ENCODE measurements at places on chromosomes 12 and 14.
A peak's percentile ranks its signal among the peaks of the same experiment; 100 is the strongest.

- DNase-seq = no peak
Measured at GRCh38 chr14:93991212-93991611, 5.9 kb upstream of the CCDC197 start.

DNA sequence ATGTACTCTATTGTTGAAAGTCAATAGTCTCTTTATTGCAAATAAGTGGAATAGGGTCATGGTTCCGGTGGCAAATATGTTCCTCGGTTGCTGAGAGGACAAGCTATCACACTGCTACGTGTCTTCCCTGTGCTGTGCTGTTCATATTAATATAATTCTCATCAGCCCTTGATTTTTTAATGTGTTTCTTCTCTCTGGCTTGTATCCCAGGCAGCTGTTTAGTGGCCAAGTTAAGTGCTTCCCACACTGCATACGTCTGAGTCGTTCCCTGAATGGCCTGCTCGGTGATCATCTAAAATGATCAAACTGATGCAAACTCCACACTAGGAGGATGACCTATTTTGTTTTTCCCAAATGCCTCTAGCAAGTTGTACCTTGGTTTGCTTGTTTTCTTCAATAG is 186.4 kb downstream of the ANO6 start:
- no peak for DNase-seq

GRCh38 chr14:23355871-23356435 is 3.3 kb upstream of the SLC22A17 start:
- no peak for DNase-seq

- no peak for DNase-seq
Measured at GRCh38 chr12:97306147-97306546, 156.5 kb upstream of the RMST start.

- DNase-seq = no peak
Measured at GRCh38 chr14:29885988-29886387, 41.7 kb downstream of the PRKD1 start.

DNA sequence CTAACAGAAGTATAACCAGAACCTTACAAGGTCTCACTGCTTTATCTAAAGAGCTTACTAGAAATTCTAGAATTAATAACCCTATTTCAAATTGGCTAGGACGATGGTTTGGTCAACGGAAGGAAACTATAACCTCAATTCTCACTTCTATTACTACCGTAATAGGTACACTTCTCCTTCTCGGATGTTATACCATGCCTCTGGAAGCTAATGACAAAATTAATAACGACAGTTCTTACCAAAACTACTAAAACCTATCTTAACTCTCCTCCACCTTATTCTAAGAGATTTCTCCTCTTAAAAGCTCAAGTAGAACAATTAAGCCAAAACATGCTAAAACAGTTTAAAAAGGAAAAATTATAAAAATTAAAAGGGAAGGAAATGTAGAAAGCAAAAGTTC is 23.7 kb upstream of the UBC start:
- no peak for DNase-seq

GRCh38 chr14:23154964-23155587 is 28.4 kb downstream of the SLC7A8 start:
- DNase-seq = no peak

- DNase-seq = no peak
Measured at GRCh38 chr14:58587271-58587670, 50.5 kb upstream of the DACT1 start.

GRCh38 chr12:113154351-113154973 is 4.9 kb downstream of the CFAP73 start:
- peak; percentile 23 for DNase-seq

GRCh38 chr14:22803687-22803974 is 11.6 kb downstream of the SLC7A7 start:
- no peak for DNase-seq

GRCh38 chr14:106417224-106418049 is 891.1 kb downstream of the TMEM121 start:
- peak; percentile 99 for DNase-seq

- DNase-seq = no peak
Measured at GRCh38 chr12:132253698-132254480, 75.5 kb downstream of the GALNT9 start.

DNA sequence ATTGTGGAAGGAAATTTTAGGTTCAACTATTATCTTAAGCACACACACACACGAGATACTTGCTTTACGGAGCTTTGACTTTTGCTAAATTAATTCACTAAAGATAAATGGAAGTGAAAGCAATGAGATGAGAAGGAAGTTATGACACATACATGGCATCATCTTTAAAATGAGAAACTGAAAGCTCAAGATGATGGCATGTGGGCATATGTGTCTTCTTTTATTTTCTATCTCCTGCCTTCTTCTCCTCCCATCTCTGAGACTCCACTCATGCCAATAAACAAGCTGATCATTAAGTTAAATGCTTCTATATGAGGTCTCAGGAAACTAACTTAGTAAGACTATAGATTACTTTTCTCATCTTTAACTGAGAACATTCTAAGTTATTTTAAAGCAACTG is 216.7 kb downstream of the MED13L start:
- no peak for DNase-seq

GRCh38 chr14:100893760-100894159 is 9.8 kb downstream of the RTL1 start:
- DNase-seq = no peak

DNA sequence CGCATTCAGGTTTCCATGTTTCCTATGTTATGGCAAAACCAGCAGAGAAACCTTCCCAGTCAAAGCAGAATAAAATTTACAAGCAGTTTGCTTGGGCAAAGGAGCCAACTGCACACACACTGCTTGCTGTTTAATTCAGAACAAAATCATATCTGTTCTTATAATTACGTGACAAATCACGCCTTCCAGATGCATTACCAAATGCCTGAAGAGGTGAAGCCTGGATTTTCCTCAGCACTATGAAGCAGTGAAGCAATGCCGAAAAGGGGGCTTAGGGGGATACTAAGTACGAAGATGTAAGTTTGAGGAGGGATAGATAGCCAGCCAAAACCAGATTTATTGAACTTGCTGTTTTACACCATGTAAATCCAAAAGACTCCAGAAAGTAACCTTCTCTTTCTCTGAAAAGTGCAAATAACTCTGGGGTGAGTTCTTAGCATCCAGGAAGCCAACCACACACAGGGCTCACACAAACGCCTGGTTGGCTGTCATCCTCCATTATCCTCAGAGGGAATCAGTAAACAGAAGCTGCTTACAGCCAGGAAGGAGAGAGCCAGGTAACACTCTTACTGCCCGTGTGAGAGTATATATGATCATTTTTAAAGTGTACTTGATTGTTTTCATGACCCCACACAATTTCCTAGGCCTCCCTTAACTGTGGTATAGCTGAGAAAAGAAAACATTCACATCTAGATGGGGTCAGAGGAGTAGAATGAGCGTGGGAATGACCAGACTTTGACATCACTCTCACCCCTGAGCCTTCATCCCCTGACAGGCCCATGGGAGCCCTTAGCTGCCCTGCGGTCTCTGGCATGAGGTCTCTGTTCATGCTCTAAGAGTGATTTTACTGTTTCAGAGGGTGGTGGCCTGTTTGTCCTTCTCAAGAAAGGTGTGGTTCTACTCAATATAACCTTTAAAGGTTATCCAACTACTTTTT is 442.5 kb downstream of the EGLN3 start:
- DNase-seq = no peak

GRCh38 chr12:113949321-113950305 is 16.5 kb downstream of the RBM19 start:
- DNase-seq = no peak

DNA sequence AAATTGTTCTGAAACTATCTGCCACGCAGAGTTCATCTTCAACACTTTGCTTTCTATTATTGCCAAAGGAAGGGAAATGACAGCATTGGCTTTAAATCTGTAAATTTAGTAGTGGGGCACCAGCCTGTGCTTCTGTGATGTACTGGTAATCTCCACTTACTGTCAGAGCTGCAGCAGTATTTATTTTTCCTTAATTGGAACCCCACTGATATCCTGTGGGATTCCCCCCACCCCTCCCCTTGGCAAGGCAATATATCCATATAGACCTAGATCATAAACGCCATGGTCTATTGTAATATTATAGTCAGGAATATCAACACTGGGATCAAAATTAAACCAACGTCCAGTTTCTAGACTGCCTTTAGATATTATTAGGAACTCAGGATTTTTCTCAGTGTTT is 96.7 kb downstream of the RMST start:
- DNase-seq = no peak

DNA sequence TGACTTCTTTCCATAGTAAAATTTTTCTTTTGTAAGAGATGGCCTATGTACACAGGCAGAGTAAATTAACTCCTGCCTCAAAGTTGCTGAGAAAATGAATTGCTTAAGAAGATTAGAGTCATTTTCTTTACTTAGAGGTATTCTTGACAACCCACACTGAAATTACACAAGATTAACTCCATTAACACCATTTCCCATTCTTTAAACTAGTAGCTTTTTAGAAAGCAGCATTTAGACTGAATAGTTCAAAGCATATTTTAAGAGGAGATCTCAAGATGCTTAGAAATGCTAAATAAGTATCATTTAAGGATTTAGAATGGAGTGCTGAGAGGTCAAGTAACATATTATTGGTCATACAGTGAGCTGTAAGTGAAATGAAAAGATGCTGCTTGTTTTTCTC is 35.5 kb downstream of the PUS7L start:
- DNase-seq = no peak

GRCh38 chr14:61753631-61754030 is 8.6 kb upstream of the SNAPC1 start:
- DNase-seq = no peak

GRCh38 chr12:16458521-16459078 is 111.2 kb downstream of the MGST1 start:
- no peak for DNase-seq

- no peak for DNase-seq
Measured at GRCh38 chr12:125214289-125214688, 149.1 kb downstream of the AACS start.

GRCh38 chr12:115916910-115917668 is 360.4 kb downstream of the MED13L start:
- peak; percentile 78 for DNase-seq

GRCh38 chr12:66340131-66340530 is 37.8 kb downstream of the HELB start:
- DNase-seq = no peak

DNA sequence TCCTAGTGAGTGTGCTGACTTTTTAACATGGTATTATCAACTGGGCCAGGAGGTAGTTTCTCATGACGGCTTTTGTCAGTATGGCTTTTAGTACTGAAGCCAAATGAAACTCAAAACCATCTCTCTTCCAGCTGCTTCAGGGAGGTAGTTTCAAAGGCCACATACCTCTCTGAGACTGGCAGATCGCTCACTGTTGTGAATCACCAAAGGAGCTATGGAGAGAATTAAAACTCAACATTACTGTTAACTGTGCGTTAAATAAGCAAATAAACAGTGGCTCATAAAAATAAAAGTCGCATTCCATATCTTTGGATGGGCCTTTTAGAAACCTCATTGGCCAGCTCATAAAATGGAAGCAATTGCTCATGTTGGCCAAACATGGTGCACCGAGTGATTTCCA is 141.1 kb downstream of the HMGA2 start:
- no peak for DNase-seq

DNA sequence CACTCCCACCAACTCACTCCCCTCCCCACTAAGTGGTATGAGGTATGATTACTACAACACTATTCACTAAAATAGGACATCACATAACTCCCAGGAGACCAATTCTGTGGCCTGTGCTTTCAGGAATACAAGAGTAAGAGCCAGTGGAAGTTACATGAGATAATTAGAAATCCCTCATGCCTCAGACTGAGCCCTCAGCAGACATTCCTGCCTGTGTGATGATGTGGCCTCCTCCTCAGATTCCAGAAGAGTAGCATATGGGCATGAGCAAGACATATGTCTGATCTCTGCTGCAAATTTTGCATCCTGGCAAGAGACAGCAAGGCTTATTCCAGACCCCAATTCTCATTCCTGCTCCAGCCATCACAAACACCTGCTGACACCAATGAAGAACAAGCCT is 46.0 kb upstream of the BMP4 start:
- DNase-seq = no peak

- no peak for DNase-seq
Measured at GRCh38 chr12:132152411-132152821, 8.2 kb downstream of the NOC4L start.

DNA sequence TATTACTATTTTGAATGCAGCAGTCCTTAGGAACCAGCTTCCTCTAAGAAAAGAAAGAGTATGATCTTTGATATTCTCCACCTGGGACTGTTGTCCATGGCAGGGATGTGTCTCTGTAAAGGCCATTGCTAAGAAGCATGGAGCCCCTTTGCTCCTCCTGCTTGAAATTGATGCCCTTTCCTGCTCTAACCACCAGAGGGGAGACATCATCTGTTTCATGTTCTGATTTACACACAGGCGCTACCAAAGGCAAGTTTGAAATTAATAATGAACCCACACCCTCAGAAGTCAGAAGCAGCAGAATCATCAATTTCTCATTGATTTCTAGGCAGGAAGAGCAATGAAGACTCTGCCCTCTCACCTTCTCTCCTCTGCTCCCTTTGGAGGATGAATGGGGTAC is 253.8 kb downstream of the RMST start:
- DNase-seq = no peak

GRCh38 chr14:65301862-65302539 is 110.5 kb upstream of the FUT8 start:
- no peak for DNase-seq

DNA sequence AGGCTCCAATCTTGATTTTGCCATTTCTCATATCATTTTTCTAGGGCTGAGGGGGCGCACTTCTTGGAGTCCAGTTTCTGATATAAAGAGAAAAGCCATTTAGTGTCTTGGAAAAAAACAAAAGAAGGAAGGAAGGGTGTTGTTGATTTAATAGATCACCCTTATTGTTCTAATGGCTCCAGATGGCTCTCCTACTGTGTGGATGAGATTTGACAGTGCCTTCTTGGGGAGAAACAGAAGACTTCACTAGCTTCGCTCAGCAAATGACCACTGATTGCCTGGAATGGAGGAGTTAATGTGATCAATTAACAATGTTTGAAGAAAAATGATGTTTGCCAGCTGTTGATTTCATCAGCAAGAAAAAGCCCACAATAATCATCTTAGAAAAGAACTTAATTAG is 216.2 kb downstream of the APAF1 start:
- DNase-seq = no peak

- no peak for DNase-seq
Measured at GRCh38 chr12:76060111-76060510, 24.4 kb downstream of the NAP1L1 start.

DNA sequence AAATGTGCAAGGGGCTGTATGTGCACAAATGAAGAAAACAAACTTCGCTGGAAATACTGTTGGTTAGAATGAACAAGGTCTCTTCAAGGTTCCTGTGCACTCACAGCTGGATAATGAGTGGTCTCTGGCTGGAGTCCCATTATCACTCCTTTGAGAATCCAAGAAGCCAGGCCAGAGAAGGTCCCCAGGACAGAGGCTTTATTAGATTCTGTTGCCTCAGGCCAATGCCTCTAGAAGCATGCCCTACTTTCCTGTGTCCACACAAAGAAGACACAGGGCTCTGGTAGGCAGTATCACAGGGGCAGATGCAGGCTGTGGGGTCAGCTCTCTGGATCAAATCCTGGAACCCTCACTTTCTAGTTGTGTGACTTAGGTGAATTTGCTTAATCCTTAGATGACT is 384.7 kb downstream of the GRIN2B start:
- no peak for DNase-seq
